Activated T-cell treated with anti-CD3 and anti-CD28 coated beads for 24 hours (primary cell): ENCODE measurements at places on chromosomes 7 and 10.

DNA sequence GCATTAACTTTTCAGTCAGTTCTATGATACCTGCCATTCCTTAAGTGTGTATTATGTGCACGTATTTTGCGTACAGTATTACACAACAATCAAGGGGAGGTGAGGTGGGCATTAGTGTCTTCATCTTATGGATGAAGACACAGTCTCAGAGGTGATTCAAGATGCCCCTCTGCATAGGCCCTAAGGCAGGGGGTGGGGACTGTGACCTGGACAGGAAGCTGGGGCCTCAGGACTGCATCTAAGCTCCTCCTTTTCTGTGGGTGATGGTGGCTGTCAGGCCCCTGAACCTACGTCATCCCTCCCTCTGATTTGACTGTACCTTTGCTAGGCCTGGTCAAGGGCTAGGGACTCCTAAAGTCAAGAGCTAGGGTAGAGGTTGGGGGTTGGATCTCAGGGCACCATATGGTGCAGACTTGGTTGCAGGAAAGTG lies 38.9 kb downstream of the HK1 start:
- DNase-seq, result no peak

DNA sequence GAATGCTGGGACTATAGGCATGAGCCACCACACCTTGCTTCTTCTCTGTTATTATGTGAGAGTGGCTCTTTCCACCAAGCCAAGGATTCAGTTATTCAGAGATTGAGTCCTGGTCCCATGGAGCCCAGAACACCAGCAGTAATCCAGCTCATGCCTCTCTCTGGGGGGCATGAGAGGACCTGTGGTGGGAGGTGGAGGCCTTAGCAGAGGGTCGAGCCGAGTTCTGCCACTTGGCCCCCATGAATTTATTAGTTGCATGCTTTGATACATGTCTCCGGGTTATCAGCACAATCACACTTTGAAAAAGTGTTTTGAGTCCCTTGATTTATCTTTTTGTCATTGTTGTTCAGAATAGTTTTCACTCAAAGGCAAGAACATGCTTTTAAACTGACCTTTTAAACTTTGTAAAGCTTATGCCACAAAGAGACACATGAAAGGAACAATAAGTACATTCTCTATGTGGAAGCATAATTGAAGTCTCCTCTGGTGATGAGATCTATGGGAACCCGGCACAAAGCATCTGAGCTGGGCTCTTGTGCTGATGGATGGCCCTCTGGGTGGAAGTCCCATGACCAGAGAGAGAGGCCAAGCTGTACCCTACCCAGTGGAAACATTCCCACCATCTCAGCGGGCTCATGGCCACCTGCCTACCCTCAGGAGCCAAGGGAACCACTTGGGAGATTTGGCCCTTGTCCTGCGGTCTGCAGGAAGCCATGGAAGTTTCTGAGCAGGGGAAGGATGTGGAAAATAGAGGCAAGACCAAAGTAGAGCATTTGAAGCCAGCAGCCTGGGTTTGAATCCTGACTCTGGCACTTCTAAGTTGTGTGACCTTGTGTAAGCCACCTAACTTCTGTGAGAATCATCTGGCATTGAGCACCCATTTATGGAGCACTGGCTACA lies 53.9 kb downstream of the MINDY4 start:
- no peak for DNase-seq

- DNase-seq, result no peak
Observed at GRCh38 chr10:22110761-22111160, 107.1 kb downstream of the EBLN1 start.

DNA sequence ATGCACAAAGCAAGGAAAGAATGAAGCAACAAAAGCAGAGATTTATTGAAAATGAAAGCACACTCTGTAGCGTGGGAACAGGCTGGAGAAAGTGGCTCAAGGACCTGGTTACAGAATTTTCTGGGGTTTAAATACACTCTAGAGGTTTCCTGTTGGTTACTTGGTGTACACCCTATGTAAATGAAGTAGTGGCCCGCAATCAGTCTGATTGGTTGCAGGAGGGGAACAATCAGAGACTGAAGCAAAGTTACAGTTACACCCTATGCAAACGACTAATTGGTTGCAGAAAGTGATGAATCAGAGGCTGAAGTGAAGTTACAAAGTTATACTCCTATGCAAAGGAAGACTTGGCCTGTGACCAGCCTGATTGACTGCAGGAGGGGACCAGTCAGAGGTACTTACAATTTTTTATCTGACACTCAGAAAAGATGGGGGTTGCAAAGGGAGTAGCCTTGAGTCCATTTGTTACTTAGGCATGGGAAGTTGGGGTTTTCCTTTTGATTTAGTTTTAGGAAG lies 3.6 kb upstream of the MTPN start:
- peak; percentile 38 for DNase-seq

DNA sequence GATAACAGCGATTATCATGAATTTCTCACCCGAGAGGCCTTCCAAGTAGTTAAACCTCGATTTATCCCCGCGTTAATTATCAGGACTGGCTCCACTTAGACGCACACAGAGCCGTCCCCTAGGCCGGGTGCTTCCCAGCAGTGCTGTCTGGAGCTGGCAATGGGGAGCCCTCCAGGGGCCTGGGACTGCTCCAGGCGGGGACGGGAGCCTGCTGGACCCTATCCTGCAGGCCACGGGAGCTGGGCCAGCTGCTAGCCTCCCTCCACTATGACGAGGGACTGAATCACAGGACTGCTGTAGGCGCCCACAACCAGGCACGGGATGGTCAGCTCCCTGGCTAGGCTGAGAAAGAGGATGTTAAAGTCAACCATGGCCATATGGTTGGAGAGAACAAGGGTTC lies 229.1 kb downstream of the ELFN1 start:
- DNase-seq, result no peak

DNA sequence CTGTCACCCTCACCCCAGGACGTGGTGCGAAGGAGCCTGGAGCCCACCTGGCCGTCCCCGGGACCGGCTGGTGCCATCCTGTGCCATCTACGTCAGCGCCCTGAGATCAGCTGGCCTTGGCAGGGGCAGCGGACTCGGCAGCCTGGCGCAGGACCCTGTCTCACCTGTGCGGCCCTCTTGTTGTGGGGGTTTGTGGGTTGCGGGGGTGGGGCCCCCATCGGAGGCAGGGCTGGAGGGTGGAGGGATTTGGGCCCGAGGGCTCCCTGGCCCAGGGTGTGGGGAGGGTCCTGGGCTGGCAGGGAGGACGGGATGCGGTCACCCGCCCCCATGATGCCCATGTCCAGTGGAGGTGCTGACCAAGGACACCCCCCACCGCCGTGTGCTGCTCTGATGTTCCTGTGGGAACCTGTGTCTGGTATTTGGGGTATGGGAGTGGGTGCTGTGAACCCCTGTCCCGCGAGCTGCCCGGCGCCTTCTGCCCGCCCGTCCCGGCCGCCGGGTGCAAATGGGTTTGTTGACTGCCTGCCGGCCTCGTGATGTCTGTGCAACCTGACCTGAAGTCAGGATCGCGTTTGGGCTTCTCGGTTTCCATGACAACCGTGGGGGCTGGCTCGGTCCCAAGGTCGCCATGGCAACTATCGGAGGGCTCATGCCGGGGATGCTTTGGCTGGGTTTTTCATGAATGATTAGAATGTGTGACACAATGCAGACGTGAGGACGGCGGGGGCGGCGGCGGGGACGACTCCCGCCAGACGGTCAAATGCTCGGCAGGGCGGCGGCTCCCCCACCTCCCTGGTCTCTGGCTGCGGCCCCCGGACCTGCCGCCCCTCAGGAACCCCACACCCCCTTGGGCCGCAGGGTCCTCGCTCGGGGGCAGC lies 7.3 kb downstream of the MAFK start:
- DNase-seq, result no peak

- DNase-seq, result peak; percentile 76
Observed at GRCh38 chr10:30701451-30702173, 72.1 kb upstream of the LYZL2 start.
